ENCODE measurements at places on chromosomes 5 and 9. TPM values are rescaled to one million over a fixed set of nuclear protein-coding genes. Genes with fewer than 3 reads are reported as not detected.

IL3 gene
- not detected for total RNA-seq

CTNND2 gene
- not detected for total RNA-seq

FOXI1 gene
- not detected for total RNA-seq

IL7R gene
- total RNA-seq = not detected

PAPPA gene
- 62.5 TPM for total RNA-seq

FAM200C gene
- 2.9 TPM for total RNA-seq

SEMA6A gene
- total RNA-seq = 0.08 TPM

OSMR gene
- total RNA-seq = 58.7 TPM

PFDN1 gene
- 48.4 TPM for total RNA-seq

C9 gene
- 1.4 TPM for total RNA-seq

FST gene
- total RNA-seq = 38.1 TPM

BHMT gene
- total RNA-seq = not detected

TRAF1 gene
- 1.6 TPM for total RNA-seq

TMEFF1 gene
- total RNA-seq = 5.0 TPM

FOXD4L3 gene
- total RNA-seq = not detected

ANKH gene
- 14.6 TPM for total RNA-seq

PIP5K1B gene
- not detected for total RNA-seq

WWC1 gene
- 0.38 TPM for total RNA-seq

CTXN3 gene
- not detected for total RNA-seq
